ENCODE measurements at places on chromosomes 11 and 22.

DNA sequence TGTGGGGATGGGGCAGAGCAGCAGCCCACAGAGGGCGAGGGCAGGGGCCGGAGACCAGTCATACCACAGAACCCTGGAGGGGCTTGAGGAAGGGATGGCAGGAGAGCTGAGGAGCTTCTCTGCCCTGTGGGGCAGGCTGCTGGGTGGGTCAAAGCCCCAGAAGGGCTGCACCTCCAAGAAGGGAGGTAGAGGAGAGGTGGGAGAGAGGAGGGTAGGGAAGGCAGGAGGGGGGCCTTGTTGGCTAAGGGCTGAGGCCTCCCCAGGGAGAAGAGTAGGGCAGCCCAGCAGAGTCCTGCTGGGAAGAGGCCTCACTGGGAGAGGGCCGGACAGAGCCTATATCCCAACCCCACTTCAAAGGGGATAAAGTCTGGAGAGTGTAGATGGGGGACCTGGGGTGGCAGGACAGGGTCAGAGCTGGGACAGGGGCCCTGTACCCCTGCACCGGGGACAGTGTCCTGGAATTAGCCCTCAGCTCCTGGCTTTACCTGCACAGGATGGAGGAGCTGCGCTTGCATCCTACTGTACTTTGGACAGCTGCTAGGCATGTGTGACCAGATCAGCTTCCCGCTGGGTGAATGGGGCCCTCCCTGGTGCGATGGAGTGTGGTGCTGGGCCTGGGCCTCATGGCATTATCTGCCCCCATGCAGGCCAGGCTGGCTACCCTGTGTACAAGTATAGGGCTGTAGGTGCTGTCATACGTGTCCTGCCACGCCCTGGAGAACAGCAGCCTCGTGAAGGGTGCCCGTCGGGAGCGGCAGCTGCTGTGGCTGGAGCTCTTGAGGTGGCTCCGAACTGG lies 7.3 kb downstream of the DGCR6L start:
- DNase-seq = no peak

DNA sequence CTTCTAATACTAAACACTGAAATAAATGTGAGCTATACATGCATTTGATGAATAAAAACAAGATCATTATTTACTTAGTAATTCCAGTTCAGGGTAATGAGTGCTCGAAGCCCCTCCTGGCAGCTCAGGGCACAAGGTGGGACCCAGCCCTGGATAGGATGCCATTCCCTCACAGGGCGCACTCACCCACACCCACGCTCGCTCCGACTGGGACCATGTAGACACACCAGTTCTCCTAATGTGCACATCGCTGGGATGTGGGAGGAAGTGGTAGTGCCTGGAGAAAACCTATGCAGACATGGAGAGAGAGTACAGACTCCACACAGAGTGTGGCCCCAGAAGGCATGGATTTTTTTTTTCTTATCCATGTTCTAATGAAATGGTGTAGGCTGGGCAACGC lies 44.5 kb upstream of the RASSF10 start:
- no peak for DNase-seq

DNA sequence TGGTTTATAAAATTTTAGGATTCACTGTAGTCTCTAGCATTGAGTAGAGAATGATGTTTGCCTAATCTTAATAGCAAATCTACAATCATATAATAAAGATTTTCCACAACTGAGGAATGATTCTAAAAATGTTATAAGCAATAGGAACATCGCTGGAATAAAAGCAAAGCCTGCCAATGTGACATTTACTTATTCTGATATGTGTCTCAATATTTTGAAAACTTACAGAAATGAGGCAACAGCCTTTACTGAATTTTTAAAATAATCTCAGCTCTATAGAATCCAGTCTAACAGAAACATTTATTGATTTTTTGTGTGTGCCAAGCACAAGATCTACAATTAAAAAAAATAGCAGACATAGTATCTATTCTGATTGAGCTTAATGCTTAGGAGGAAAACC lies 303.7 kb upstream of the CCDC179 start:
- no peak for DNase-seq

DNA sequence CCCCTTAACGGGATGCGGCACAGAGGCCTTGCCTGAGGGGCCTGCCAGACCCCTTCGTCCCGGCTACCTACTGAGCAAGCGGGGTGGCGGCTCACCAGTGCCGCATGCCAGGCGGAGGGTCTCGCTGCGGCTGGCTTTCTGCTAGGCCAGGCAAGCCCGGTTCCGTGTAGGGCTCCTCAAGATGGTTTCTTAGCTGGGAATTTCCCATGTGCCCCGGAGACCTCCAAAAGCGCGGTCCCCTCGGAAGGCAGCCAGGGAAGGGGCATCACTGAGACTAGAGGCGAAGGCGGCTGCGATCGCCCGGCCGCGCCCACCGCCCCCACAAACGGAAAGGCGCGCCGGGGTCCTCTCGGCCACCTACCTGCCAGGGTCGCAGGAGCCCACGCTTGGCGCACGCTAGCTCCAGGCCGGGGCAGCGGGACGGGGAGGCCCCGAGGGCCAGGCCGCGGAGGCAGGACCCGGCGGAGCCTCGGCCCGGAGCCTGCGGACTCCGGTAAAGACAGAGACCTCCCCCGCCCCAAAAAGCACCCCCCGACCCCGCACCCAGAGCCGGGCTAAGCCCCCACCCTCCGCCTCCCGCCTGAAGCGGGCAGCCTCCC lies 23.8 kb downstream of the MICAL3 start:
- no peak for DNase-seq
